ENCODE measurements at places on chromosomes 7 and 10. TPM values are rescaled to one million over a fixed set of nuclear protein-coding genes. Genes with fewer than 3 reads are reported as not detected.

The HABP2 gene
- total RNA-seq: not detected

The PBLD gene
- total RNA-seq: 40.3 TPM

The ZNF485 gene
- 4.3 TPM for total RNA-seq

The SYPL1 gene
- 80.8 TPM for total RNA-seq

The NUTM2E gene
- total RNA-seq: not detected

The STEAP4 gene
- 2.1 TPM for total RNA-seq

The CALD1 gene
- total RNA-seq: 1,241 TPM

The HELLS gene
- 33.2 TPM for total RNA-seq

The PNLIPRP1 gene
- total RNA-seq: 0.75 TPM

The NME8 gene
- not detected for total RNA-seq

The HOXA13 gene
- 42.2 TPM for total RNA-seq

The SYCE1 gene
- 0.51 TPM for total RNA-seq

The CDHR3 gene
- 19.7 TPM for total RNA-seq

The SLC29A3 gene
- 6.3 TPM for total RNA-seq

The SORCS1 gene
- 13.2 TPM for total RNA-seq

The CDK1 gene
- total RNA-seq: 6.6 TPM

The MSMB gene
- not detected for total RNA-seq

The NACAD gene
- total RNA-seq: 14.5 TPM

The EGFR gene
- 63.6 TPM for total RNA-seq

The BAIAP2L1 gene
- 78.0 TPM for total RNA-seq

The BZW2 gene
- total RNA-seq: 65.3 TPM

The MRLN gene
- not detected for total RNA-seq

The ACTL6B gene
- total RNA-seq: not detected
